Stimulated activated CD8-positive, alpha-beta memory T cell treated with anti-CD3 and anti-CD28 coated beads, Interleukin-15, amount 100 ng/mL, for 48 hours (primary cell): ENCODE measurements at places on chromosomes 6 and 20.

- no peak for DNase-seq
Observed at GRCh38 chr6:108546079-108547049, 14.4 kb upstream of the FOXO3 start.

DNA sequence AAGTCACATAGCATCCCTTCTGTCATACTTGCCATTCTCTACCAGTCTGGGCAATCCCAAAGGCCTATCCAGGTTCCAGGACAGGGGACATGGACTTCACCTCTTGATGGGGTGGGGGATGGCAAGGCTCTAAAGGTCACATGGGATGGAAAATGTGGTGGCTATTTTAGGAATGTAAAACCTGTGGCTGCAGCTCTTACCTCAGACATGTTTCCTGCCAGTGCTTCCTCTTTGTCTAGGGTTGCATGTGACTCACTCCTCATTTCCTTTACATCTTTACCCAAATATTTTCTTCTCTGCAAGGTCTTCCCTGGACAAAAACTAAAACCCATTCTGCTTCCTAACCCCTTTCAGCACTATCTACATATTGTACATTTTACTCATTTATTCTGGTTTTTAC, 135.7 kb downstream of the BTBD3 start:
- DNase-seq: no peak

DNA sequence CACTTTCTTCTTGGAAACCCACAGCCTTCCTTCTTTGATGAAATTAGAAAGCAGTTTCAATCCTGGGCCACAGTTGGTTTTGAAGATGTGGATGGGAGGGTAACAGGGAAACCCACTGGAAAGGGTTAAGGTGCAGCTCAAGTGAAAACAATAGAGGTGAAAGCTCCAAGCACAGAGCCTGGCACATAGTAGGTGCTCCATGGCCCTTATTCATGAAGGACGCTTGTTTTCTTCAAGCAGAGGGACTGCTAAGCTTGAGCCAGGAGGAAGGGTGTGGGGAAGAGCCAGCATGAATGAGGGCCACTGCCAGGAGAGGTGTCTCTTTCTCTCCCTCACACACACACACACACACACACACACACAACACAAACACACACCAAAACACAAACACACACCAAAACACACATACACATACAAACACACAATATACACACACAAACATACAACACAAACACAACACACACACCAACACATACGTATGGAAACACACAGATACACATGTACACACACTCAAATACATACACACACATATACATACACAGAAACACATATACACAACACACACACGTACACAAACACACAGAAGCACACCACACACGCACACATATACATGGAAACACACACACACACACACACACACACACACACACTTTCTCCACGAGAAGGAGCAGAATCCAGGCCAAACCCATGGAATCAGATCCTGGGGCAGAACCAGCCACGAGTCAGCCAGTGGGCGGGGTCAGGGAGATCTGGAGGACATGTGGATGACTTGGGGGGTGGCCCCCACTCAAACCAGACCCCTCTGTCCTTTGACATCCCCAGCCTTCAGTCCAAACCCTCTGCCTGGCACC, 23.7 kb upstream of the RBPJL start:
- no peak for DNase-seq

DNA sequence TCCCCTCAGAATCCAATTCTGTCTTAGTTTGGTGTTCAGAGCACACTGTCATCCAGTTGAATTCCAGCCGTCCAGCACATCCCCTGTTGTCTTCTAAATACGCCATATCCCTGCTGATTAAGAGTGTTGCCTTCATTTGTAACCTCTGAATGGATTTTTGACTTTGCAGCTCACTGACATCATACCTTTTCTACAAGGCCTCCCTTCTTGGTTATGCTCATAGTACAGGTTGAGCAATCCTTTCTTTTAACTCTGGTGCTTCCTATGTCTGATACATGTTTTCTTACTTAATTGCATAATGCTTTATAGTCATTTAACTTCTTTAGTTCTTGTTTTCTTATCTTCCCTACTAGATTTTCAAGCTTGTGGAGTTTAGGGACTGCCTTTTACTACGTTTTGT, 36.4 kb downstream of the XRN2 start:
- no peak for DNase-seq

DNA sequence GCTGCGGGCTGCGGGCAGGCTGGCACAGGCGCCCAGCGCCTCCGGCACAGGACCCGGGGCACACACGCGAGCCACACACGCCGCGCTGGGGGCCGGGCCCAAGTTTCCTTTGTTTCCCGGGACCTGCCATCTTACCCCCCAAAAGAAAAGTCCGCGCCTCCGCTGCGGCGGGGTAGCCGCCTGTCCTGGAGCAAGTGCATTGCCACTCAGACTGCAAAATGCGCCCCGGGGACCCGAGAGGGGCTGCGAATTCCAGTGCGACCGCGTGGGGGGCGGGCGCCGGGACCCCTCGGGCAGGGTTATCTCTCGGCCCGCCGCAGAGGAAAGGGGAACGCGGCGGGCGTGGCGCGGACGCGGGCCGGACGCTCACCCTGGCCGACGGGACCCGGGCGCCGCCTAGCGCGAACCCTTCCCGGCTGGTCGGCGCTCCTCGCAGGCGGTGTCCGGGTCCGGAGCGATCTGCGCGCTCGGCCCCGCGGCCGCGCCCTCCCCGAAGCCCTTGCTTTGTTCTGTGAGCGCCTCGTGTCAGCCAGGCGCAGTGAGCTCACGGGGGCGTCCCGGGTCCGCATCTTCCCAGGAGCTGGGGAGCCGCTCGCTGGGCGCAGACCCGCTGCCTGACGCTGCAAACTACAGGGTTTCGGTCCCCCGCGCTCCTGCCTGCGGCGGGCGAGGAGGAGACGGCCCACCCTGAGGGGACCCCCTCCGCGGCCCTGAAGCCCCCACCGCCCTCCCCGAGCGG, 639 bp upstream of the CD24 start:
- no peak for DNase-seq

DNA sequence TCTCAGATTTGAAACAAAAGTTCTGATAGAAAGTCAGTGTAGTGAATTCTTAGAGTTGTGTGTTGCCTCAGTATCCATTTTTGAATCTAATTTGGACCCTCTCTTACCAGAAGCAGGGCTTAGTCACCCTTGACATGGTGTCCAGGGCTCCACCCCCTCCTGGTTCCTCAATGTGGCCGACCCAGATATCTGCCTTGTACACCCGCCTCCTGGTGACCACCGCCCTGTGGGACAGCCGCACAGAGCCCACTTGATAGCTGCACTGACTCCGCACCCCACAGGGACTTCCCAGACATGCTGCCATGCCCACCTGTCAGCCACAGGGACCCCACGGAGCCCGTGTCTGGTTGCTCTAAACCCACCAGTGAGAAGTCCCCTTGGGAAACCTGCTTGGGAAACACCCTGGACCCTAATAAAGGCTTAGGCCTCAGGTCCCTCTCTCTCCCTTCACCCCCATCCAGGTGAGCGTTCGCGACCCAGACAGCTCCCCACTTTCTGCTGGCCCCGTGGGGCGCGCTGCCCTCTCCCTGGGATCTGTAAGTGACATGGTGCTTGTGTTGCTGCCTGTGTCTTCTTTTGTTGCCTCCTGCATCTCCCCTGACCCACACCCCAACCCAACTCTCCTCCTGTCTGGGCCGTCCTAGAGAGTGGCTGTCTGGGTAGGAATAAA, 47.2 kb upstream of the SYNDIG1 start:
- no peak for DNase-seq

- no peak for DNase-seq
Observed at GRCh38 chr6:41191569-41191968, 9.4 kb downstream of the TREML2 start.

- DNase-seq: no peak
Observed at GRCh38 chr20:59564171-59564570, 40.2 kb upstream of the PHACTR3 start.

GRCh38 chr6:79082304-79082703, 4.2 kb upstream of the PHIP start:
- no peak for DNase-seq

DNA sequence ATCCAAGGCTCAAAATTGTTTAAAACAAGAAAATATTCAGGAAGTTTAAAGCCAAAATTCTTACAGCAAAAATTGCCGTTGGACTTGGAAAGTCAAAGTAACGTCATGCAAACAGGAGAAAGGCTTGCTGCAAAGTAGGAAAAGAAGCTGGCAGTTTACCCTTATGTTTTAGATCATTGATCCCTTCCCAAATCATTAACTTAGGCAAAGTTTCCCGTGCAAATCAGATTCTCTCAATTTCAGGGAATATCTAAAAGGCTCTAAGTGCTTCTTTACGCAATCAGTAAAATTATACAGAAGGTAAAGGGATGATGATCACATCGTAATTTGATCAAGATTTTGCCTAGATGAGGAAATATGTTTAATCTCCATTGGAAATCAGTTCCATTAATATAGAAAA, 197.5 kb downstream of the ALDH8A1 start:
- DNase-seq: no peak

DNA sequence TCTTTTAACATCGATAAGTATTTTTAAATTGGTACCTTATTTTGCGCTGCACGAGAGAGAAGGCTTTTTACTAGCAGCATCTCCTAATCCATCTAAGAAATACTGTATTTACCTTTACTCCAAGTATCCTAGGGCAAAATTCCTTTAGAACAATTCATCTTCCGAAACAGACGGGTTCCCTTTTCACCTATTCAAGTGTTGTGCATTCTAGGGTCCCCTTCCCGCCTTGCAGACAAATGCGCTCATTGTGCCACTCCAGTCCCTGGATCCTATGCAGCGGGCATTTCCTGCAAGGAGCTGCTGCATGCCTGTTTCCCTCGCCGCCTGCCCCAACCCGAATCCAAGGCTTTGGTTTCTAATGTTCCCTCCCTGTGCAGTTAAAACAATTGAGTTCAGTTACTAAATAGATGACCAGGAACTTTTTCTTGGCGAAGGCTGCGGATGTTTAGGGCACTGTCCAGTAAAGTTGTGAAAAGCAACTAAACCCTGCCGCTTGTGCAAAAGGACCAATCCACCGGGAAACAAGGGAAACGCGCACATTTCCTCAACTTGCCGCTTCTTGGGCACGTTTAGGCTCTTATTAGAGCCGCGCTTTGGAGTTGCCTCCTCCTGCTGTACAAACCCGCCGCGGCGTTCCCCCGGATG, 556 bp upstream of the SCAF8 start:
- no peak for DNase-seq

- DNase-seq: peak; percentile 22
Observed at GRCh38 chr6:116561377-116562018, 7.9 kb downstream of the CALHM4 start.

GRCh38 chr6:31729515-31729978, 448 bp upstream of the DDAH2 start:
- peak; percentile 59 for DNase-seq

GRCh38 chr20:44186201-44186600, 787 bp downstream of the JPH2 start:
- DNase-seq: no peak

GRCh38 chr6:152948150-152948768, 34.6 kb downstream of the FBXO5 start:
- DNase-seq: no peak

DNA sequence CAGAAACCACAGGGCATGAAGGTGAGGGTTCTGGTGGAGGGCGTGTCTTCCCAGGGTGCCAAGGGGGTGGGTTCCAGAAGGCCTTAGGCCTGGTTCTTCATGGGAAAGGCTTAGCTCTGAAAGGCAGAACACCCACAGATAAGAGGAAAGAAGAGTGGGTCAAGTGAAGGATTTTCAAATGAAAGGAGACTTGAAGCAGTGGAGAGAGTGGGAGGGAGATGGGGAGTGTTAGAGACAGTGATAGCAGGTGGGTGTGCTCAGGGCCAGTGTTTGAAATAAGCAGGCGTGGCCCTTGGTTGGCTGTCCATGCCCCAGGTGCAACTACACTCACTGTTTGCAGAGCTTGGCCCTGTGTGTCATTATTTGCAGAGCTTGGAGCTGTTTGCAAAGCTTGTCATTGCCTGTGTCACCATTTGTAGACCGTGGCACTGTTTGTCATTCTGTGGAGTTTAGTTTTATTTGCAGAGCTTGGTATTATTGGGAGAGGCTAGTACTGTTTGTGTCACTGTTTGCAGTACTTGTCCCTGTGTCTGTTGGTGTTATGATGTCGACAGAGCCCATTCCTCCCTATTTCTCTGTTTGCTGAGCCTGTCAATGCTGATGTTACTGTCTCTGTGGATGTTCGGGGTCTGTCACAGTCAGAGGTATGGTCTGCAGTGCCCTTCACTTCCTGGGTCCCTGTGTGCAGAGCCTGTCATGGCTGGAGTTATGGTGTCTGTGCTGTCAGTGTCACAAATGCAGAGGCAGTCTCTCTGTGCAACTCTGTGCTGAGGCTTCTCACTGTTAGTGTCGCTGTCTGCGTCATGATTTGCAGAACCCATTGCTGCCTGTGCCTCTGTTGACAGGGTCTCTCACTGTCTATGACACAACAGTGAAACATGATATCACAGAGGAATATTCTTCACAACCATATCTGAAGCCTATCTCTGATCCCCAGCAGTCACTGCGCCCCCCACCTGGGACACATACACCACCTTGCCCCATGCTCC, 127.7 kb upstream of the LRFN2 start:
- DNase-seq: no peak

- no peak for DNase-seq
Observed at GRCh38 chr6:113416170-113416569, 441.0 kb upstream of the MARCKS start.

DNA sequence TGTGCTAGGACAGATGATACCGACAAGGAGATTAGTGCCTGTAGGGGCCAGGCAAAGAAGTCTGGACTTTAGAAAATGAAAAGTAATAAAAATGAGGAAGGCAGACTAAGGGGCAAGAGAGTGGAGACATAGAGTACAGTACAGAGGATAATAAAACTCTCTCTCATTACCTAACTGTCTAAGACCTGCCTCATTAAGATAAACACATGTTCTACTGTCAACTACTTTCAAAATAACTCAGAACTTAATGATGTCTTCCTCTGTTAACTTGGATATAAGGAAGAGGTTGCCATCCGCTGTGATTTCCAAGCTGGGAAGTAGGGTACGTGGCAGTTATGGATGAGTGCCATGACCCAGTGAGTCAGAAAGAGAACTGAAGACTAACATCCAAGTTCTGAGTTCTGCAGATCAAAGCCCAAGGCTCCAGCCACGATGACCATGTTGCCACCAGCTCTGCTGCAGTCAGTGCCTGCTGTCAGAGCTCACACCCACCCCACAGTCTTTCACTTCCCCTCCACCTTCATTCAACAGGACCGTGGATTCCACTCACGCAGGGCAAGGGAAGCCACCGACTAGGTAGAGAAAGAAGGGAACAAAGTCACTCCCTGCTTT, 81.8 kb downstream of the KIF16B start:
- DNase-seq: no peak

GRCh38 chr6:41161380-41161779, 1.5 kb downstream of the TREM2 start:
- DNase-seq: no peak

- DNase-seq: no peak
Observed at GRCh38 chr20:50911030-50911429, 20.2 kb downstream of the ADNP start.

- DNase-seq: no peak
Observed at GRCh38 chr6:139852067-139852466, 477.6 kb upstream of the CITED2 start.

GRCh38 chr20:64057628-64058498, 5.1 kb upstream of the TCEA2 start:
- DNase-seq: peak; percentile 69
